Right ventricle myocardium inferior (tissue), 1 donor: ENCODE measurements at places on chromosomes 6 and 20. TPM values are rescaled to one million over a fixed set of nuclear protein-coding genes. Genes with fewer than 3 reads are reported as not detected.

GRCh38 chr20:32535953-32536823 lies 48.9 kb downstream of the NOL4L start:
- no peak for DNase-seq

- DNase-seq, result no peak
These were observed 60.2 kb downstream of the UBE2V1 start for GRCh38 chr20:50052550-50053361.

- DNase-seq, result peak; percentile 86
These were observed 9.1 kb downstream of the BCL2L1 start for GRCh38 chr20:31713312-31714273.

GRCh38 chr6:80930376-80930775 lies 822.1 kb downstream of the TENT5A start:
- no peak for DNase-seq

- DNase-seq, result no peak
These were observed 112.9 kb upstream of the JAG1 start for GRCh38 chr20:10786678-10787077.

GRCh38 chr6:135901774-135902524 lies 50.4 kb downstream of the PDE7B start:
- DNase-seq, result no peak

The DEFB127 gene
- not detected for total RNA-seq

The KHDRBS2 gene
- total RNA-seq, result not detected
